Left ventricle myocardium inferior (tissue), 1 donor: ENCODE measurements at places on chromosomes 1 and 21. TPM values are rescaled to one million over a fixed set of nuclear protein-coding genes. Genes with fewer than 3 reads are reported as not detected.

DNA sequence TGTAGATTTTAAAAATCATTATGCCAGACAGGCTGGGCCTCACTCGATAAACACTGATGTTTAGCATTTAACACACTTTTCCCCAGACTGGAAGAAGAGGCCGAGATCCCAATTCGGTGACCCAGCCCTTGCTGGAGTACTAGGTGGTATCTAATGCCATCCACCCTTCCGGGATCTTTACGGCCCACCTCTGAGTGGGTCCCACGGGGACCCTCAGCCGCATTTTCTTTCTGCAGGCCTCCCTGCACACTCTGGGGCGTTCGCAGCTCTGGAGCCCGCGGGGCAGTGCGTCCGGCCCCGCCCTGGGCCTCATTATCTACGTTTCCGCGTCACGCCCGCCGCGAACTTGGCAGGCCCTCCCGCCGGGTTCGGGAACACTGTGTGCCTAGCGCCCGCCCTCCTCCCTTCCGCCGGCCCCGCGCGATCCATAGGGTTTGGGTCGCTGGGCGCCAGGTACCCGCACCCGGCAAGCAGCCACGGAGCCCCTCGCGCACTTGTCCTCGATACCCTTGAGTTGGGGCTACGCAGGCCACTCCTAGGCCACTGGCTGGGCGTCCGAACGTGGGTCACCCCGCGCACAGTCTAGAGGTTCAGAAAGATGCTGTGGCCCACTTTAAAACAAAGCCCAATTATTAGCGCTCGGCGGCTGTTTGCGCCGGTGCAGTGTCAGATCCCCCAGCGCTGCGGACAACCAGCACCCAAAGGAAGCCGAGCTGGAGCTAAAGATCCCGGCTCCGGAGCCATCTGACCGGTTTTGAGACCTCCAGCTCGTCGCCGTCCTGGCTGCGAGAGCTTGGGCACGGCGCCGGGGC is 950 bp upstream of the EVA1C start:
- peak; percentile 97 for DNase-seq

GRCh38 chr1:150567717-150568593 is 11.5 kb downstream of the MCL1 start:
- DNase-seq, result peak; percentile 75

The TNNI3K gene
- total RNA-seq, result 89.7 TPM

- no peak for DNase-seq
Measured at GRCh38 chr1:106897976-106898375, 158.5 kb upstream of the PRMT6 start.

- no peak for DNase-seq
Measured at GRCh38 chr1:10936998-10937901, 75.2 kb upstream of the TARDBP start.

DNA sequence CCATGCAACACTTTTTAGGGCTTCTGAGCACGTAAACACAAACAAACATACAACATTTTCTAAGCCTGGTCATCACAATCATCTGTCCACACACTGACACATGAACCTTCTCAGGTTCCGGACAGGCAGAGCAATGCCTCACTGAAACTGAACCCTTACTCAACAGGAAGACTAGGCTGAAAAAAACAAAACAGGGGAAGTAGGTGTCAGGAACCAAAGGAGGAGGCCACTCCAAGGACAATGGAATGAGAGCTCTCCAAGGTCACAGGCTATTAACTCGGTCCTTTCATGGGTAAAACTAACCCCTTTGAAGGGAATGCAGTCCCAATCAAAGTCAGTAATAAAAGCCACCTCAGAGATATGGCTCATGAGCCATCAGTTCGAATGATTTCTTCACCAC is 76.6 kb downstream of the FAM78B start:
- DNase-seq, result no peak

DNA sequence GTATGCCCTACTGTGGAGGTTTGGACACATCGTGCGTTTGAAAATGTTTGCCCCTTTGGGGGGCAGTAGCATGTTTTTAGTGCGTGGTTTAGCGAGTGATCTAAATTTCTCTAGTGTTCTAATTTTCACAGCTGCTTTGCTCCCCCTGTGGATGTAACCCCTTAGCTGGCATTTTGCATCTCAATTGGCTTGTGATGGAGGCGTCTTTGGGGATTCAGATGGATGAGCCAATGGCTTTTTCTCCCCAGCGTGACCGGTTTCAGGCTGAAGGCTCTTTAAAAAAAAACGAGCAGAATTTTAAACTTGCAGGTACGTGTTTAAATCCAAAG is 836 bp downstream of the CDC7 start:
- DNase-seq, result no peak

DNA sequence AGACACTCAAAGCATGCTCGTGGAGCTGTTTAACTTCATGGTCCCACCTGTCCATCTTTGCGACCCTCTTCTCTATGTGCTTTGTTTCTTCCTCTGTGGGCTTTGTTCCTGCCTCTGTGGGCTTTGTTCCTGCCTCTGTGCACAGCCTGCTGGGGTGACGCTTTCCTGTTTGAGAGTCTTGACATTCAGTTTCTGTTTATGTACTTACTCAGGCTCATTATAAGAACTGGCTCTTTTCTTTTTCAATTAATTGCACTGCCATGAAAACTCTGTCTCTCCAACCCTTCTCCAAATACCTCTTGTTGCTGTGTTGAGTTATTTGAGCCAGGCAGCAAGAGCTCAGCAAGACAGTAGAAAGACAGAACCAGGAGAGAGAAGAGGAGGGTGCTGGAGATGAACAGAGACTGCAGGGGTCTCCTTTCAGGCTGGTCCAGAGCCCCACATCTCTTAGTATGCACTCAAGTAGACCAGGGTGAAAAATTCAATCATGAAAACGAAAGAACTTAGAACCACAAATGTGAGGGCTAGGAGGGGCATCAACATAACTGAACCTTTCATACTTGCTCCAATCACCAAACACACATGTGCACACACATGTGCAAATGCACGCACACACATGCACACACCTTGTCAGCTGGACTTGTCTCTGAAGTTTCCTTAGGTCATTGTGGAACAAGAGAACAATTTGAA is 88.3 kb upstream of the SGIP1 start:
- DNase-seq, result no peak

DNA sequence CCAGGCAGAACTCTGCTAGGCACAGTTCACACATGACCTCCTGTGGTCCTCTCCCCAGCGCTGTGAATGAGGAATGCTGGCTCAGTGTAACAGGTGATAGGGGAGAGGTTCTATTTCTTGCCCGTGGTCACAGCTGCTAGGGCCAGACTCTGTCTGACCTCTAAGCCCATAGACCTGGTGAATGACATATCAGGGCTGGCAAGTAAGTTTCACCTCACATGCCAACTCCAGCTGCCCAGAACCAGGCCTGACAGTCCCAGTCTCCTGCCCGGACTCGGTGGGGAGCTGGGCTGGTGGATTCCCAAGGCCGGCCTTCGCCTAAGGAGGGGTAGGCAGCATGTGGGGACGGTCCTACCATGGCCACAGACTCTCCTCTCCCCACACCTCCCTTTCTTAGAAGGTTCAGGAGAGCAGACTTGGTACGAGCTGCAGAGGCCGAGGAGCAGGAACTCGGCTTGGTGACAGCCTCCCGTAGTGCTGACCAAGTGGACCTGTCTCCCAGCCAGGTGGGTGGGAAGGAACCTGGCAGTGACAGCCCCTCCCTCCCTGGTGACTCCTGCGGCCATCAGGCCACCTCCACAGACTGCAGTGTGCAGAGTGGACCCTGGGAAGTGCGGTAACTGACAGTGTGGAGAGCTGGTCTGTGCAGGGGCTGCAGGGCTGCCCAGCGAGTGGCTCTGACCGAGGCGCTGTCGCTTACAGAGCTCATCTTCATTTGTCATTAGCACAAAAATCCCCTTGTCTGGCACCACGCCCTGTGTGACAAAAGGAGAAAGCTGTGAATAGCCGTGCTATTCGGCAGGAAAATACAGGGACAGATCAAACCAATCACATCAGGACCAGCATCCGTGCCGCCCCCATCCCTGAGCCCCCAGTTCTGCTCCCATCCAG is 74.6 kb downstream of the SCCPDH start:
- DNase-seq, result peak; percentile 35
